Body of pancreas (tissue), 4 donors: ENCODE measurements at places on chromosomes 12 and 14. TPM values are rescaled to one million over a fixed set of nuclear protein-coding genes. Genes with fewer than 3 reads are reported as not detected.
A peak's percentile ranks its signal among the peaks of the same experiment; 100 is the strongest.

The SLCO1B3 gene
- not detected for total RNA-seq

GRCh38 chr12:77377116-77377515 lies 311.7 kb upstream of the E2F7 start:
- no peak for DNase-seq

- DNase-seq, result no peak
Measured at GRCh38 chr12:129868575-129868974, 35.2 kb downstream of the TMEM132D start.

DNA sequence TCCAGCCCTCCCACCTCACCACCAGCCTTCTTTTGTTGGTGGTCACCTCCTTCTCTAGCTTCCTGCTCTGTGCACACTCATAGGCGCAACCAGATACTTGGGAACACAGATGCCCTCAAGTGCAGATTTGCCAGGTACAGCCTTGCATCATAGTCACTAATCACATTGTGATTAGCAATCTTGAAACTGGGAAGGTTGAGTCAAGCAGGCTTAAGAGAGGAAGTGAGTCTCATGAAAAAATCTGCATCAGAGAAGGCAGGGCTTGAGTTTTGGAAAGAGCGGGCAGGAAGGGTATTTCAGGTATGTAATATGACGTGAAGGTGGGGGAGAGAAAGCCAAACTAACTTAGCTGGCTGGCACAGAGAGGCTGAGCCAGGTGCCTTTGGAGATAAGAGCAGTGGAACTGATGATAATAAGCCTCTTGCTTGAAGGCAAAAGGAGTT lies 2.7 kb upstream of the RABGGTA start:
- peak; percentile 90 for DNase-seq

- DNase-seq, result peak; percentile 62
Measured at GRCh38 chr12:54658306-54659264, 10.4 kb upstream of the DCD start.
